ENCODE measurements at places on chromosomes 5 and 9.

GRCh38 chr9:15592317-15592716 is 39.5 kb downstream of the CCDC171 start:
- no peak for DNase-seq

- DNase-seq: no peak
Observed at GRCh38 chr9:105912863-105913516, 218.6 kb downstream of the TMEM38B start.

DNA sequence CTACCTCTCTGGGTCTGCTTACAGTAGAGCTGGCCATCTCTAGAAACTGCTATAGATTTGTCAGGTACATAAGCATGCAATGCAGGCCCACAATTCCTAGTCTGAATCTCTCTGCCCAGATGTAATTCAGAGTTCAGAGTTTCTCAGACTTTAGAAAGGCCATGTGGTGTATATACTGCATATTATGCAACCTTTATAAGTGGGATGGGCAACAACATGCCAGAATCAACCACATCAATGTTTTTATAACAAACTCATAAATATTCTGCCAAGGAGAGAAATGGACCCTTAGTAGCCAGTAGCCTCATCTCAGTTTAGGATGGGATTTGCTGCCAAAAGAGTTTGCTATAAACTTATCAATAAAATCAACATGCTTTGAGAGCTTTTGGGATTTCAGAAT is 78.8 kb downstream of the SLC1A1 start:
- DNase-seq: no peak

GRCh38 chr5:93572101-93572607 is 8.9 kb downstream of the NR2F1-AS1 start:
- peak; percentile 57 for DNase-seq

GRCh38 chr5:61586096-61587084 is 254.3 kb downstream of the ZSWIM6 start:
- no peak for DNase-seq

DNA sequence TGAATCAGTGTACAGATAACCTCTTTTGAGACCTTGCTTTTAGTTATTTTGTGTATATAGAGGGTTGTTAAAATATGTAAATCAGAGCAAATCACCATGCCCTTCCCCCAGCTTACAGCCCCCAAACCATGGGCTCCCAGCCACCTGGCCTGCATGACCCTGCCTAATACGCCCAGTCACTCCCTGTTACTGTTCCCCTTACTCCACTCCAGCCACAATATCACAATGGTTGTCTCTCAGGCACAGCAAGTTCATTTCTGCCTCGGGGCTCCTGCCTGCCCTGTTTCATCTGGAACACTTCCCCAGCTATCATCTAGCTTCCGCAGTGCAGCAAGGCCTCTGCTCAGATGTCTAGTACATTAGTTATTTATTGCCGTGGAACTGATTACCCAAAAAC is 5.0 kb upstream of the CARD19 start:
- no peak for DNase-seq

DNA sequence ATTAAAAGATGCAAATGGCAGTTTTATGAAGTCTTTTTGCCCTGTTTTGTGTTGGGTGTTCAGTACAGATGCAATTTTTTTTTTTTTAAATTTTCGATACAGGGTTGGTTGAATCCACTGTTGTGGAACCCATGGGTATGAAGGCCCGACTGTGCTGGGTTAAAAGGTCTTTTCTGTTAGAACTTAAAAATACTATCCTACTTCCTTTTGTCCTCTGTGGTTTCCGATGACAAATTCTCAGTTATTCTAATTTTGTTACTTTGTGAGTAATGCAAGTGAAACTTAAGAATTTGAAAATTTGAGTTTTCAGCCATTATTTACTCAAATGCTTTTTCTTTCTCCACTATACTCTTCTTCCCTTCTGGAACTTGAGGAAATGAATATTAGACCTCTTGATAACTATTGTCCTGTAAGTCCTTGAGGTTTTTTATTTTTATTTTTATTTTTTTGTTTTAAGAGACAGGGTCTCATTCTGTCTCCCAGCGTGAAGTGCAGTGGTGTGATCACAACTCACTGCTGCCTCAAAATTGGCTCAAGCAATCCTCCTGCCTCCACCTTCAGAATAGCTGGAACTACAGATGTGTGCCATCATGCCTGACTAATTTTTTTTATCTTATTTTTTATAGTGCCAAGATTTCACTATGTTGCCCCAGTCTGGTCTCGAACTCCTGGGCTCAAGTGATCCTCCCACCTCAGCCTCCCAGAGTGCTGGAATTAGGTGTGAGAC is 67.5 kb downstream of the ZCCHC7 start:
- DNase-seq: no peak

- DNase-seq: no peak
Observed at GRCh38 chr9:119868694-119869093, 499.5 kb upstream of the BRINP1 start.

DNA sequence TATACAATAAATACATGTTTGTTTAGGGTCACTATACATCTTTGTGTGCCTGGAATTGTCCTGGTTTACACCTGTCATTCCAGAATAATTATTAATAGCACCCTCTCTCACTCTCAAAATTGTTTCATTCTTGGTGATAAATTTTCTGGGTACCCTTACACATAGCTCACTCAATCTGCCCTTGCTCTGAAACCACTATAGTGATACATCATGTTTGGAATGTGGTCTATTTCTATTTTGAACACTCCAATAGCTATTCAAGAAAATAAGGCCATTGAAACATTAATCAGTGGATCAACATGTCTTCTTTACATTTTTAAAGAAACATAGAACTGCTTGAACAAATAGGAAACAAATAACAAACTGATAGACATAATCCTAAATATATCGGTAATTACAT is 158.7 kb downstream of the ARRDC3 start:
- no peak for DNase-seq

DNA sequence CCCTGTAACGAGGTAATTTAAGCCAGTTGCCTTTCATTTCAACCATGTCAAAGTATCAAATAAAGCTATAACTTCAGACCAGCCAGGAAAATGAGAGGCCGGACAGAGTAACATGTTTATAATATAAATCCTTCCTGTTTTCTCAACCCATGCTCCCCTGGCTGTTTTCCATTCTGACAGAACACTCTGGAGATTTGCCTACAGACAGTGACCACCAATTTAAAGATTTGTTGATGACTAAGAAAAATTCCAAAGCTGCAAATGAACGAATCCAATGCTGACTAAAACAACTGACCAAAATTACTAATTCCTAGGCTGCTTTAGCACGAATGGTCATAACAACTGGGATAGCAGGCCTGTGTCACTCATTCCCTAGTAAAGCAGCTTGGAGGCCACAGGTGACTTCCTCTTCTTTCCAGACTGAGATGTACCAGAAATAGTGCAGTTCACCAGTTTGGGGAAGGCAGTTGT is 141.4 kb downstream of the AOPEP start:
- no peak for DNase-seq

GRCh38 chr5:96173366-96173765 is 211.7 kb upstream of the ELL2 start:
- DNase-seq: no peak

GRCh38 chr5:129172580-129172979 is 78.0 kb downstream of the ISOC1 start:
- no peak for DNase-seq

GRCh38 chr9:15307523-15307841 is 466 bp upstream of the TTC39B start:
- no peak for DNase-seq

GRCh38 chr5:18397371-18397770 is 763.1 kb downstream of the TAF11L14 start:
- DNase-seq: no peak

- no peak for DNase-seq
Observed at GRCh38 chr5:139910901-139911300, 115.3 kb downstream of the PSD2 start.

- DNase-seq: no peak
Observed at GRCh38 chr9:13388157-13388556, 108.7 kb upstream of the MPDZ start.

DNA sequence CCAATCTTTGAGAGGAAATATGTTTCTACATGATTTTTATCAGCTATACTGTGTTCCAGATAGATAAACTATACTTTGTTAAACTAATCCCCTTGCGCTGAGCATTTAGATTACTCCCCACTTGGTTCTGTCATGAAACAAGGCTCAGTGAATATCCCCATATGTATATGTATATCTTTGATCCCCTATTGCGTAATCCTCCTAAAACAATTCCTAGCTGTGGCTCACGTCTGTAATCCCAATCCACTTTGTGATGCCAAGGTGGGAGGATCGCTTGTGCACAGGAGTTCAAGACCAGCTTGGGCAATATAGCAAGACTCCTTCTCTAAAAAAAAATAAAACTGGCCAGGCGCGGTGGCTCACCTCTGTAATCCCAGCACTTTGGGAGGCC is 2.7 kb downstream of the PHYHD1 start:
- no peak for DNase-seq

DNA sequence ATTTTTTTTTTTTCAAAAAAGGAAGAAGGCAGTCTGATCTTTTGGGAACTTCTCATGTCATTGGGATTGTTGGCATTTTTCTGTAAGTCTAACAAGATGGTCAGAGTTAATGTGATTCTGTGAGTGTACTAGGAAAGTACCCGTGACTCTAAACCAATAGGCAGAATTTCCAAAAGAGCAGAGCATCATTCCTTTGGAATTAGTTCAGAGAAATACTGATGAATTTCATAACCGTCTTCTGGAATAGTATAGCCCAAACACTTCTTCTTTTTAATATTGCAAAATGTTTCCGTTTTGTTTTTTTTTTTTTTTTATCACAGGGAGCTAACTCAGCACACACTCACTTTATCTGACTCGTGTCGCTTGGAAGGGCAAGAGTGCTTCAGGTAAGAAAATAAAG is 407.4 kb downstream of the DTWD2 start:
- DNase-seq: no peak

- no peak for DNase-seq
Observed at GRCh38 chr9:113659039-113659438, 195.5 kb downstream of the RGS3 start.

- DNase-seq: no peak
Observed at GRCh38 chr5:172550996-172551395, 90.1 kb upstream of the NEURL1B start.
